ENCODE measurements at places on chromosomes 16 and 17.

- DNase-seq: peak; percentile 35
Observed at GRCh38 chr16:85157813-85158742, 45.8 kb upstream of the CIBAR2 start.

GRCh38 chr17:80101946-80102663 lies 724 bp downstream of the GAA start:
- DNase-seq: no peak

DNA sequence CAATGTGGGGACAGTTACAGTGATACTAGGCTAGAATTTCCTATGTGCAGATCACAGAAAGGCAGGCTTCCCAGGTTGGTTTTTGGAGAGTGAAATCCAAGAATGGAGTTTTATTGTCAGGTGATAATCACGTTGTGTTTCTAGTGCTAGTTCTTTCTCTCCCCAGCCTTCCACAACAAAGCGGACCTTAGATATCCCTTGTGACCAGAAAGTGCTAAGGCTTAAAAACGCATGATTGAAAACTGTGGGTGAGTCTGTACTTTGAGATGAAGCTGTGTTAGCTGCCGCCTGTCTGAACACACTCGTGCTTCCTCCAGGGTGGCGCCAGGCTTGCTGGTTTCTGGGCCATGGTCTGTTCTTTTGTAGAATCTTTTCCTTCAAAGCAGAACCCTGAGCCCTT lies 52.1 kb downstream of the BANP start:
- no peak for DNase-seq

- DNase-seq: no peak
Observed at GRCh38 chr17:5672141-5672540, 87.8 kb upstream of the NLRP1 start.

DNA sequence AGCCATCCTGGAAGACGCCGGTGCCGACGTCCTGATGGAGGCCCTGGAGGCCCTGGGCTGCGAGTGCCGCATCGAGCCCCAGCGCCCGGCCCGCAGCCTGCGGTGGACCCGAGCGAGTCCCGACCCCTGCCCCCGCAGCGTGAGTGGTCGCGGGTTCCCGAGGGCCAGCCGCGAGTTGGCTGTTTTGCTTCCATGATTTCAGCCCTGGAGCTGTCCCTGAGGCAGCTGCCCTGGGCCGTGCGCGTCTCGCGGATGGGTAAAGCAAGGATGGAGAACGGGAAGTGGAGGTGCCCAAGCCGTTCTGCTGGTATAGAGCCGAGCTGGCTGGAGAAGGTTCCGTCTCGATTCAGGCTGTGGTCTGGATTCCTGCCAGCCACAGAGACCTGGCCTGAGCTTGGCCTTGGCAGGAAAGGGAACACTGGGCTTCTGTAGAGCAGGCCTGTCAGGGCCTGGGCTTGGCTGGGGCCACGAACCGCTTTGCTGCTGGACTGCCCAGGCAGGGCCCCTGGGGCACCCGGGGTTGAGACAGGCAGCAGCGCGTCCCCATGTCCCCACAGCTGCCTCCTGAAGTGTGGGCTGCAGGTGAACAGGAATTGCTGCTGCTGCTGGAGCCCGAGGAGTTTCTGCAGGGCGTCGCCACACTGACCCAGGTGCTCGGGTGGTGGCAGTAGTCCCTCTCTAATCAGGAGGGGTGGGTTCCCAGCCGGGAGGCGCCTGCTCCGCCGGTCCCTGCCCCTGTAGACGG lies 941 bp upstream of the MRPS34 start:
- peak; percentile 50 for DNase-seq

DNA sequence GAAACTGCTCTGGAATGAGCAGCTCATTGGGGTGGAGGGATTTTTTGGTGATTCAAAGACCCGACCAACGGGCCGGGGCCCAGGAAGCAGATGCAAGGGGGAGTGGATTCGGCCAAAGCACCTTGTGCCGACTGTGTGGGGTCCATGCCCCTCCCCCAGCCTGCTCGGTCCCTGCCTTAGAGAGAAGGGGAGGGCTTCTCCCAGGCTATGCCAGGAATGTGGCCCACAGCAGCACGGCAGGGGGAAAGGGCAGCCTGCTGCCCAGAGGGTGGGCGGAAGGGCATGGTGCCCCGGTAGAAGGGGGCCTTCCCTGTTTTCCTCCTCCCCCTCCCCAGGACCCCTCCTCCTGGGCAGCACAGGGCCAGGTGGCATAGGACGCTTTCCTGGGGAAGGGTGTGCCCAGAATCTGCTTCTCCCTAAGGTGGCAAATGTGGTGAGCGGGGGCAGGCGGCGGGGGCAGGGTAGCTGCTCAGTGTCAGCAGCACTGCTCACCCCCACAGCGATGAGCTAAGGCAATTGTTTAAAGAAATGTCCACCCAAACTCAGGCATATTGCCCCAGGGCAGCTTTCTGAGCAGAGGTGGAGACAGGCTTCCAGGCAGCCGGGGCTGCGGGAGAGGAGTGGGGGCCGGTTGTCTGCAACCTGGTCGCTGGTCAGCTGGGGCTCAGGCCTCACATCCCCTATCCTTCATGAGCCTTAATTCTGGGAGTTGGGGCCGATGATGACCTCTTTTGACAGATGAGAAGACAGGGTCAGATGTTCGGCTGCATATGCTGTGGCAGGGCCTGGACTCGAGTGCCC lies 33.9 kb upstream of the MLKL start:
- no peak for DNase-seq
